ENCODE measurements at places on chromosomes 11 and 22.

DNA sequence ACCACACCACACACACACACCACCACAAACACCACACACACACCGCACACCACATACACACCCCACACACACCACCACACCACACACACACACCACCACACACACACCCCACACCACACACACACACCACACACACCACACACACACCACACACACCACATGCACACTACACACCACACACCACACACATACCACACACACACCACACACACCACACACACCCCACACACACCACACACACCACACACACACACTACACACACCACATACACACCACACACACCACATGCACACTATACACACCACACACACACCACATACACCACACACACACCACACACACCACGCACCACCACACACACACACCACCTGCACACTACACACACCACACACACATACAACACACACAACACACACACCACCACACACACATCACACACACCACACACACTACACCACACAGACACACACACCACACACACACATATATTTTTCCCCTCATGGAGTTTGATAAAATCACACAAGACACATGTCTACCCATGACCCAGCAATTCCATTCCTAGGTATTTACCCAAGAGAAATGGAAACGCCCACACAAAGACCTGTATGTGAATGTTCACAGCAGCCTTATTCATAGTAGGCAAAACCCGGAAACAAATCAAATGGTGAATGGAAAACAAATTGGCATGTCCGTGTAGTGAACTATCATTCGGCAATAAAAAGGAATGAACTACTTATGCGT is 14.3 kb downstream of the CD5 start:
- no peak for DNase-seq

DNA sequence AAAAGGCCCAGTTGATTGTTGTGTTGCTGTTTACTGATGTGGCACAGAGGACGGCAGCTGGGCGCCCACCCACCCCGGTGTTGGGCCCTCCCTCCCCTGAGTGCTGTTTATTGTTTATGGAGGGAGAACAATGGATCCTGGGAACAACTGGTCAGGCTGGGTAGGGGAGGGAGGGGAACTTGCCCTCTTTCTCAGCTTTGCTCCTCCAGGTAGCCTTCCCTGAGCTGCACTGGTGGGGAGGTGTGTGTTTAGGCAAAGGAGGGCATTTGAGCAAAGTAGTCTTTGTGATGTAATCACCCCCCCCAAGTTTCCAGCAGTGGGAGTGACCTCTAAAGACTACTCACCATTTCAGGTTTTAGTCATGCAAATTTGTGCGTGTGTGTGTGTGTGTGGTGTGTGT is 1035.3 kb downstream of the NTM start:
- no peak for DNase-seq

DNA sequence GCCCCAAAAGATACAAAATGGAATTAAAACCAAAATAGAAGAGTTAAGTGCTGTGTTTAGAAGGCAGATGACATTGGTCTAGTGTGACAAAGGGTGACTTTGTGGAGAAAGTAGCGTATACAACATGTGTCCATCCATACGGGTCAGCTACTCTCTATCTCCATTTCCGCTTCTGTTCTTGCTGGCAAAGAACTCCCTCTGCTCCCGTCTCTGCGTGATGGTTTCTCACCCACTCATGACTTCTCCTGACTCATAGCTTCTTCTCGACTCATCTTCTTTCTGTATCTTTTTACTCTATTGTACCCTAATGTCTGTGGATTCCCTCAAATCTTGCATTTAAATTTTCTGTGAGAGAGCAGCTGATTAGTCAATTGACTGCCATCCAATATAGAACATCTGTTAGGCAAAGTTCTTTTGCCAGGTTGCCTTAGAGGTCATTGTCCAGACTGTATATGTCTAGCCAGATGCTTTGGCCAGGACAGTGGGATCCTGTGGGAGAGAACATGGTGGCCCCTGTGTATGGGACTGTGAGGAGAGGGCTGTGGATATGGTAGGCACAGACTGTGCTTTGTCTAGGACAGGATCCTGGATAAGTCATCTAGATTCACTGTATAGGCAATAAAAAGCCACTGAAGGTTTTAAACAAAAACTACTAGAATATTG is 28.4 kb downstream of the MMP13 start:
- DNase-seq = no peak

DNA sequence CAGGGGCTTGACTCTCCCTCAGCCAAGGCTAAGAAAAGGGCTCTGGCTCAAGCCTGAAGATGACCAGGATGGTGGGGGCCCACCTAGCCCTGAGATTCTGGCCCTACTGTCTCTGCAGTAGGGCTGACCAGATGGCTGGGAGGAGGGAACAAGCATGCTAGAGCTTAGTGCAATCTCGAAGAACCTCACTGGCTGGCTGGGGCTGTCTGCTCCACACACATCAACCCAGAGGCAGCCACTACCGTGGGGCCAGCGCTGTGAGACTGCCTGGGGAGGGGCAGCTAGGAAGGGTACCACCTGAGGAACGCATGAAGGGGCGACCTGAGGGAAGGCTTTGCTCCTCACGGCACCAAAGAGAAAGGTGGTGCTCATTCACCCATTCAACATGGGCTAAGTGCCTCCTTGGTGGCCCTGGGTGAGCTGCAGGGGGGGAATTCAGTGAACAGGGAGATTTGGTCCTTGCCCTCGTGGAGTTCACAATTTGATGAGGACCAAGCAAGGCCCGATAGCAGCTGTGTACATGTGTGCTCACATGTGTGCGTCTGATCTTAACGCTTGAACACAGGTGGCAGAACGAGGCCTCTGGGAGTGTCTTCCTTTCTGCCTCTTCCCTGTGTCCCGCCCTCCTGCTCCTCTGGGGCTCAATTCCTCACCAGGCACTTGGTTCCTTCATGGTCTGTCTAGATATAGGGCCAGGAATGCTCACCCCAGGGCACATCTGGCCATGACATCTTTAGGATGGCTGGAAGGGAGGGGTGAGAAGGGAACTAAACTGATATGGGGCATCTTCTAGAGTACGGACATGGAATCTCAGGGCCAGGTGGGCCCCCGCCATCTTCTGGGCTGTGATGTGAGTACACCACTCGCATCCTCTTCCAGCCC is 102.3 kb upstream of the PITPNB start:
- DNase-seq = no peak
